Stimulated activated CD4-positive, alpha-beta T cell treated with anti-CD3 and anti-CD28 coated beads, Interleukin-1b, Interleukin-23, amount 100 ng/mL, for 48 hours (primary cell): ENCODE measurements at places on chromosomes 12 and 14.

DNA sequence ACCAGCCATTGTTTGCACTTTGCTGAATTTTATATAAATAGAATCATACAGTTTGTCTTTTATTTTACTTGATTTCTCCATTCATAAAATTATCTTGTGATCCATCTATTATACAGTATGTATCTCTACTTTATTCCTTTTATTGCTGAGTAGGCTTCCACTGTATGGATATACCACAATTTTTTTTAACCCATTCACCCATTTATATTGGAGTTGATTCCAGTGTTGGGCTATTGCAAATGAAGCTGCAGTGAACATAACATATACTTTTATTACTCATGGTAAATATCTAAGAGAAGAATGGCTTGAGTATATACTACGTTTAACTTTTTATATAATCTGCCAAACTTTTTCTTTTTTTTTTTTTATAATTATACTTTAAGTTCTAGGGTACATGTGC lies 463.6 kb downstream of the ETNK1 start:
- no peak for DNase-seq

DNA sequence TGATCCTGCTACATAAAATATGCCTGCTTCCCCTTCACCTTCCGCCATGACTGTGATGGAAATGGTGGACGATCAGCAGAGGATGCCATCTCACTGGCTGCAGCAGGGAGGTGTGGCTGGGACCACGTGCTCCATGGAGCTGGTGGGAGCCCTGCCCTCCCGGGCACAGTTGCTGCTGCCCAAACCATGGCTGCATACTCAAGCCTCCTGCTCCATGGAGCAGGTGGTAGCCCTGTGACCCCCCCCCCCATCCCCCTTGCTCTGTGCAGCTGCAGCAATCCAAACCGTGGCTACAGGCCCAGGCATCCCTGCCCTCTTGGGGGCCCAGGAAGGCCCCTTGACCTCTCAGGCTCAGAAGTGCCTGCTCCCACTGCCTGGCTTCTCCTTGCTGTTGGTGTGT lies 597.5 kb upstream of the LMO3 start:
- no peak for DNase-seq

- peak; percentile 22 for DNase-seq
These were observed 72.4 kb downstream of the IQSEC3 start for GRCh38 chr12:138898-139534.

DNA sequence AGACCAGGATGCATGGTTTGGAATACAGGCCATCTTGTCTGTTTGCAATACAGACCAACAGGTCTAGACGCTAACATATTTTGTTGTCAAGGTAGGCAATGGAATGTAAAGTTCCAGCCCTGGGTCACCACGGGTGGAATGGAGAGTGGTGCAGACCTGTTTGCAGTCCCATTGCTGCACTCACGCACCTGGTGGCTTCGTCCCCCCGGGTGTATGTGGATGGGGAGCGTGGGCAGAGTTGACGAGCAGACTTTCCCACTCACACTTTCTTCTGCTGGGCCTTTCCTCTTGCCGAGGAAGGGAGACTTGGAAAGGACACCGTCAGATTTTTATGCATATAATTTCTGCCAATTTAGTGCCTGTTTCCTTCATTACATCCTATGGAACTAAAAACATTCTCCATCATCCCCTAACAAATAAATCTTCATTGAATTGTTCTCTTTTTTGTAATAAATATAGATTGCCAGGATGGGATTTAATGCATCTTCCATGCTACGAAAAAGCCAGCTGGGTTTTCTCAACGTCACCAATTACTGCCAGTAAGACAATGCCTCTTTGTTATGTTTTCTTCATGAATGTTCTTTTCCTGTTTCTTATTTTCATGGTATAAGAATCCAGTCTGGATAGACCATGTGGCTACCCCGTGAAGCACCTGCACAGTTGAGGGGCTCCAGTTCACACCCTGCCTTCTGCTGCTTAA lies 15.2 kb downstream of the DCAF4 start:
- DNase-seq, result no peak

- peak; percentile 91 for DNase-seq
These were observed 21.2 kb upstream of the RNASE4 start for GRCh38 chr14:20662968-20663732.

DNA sequence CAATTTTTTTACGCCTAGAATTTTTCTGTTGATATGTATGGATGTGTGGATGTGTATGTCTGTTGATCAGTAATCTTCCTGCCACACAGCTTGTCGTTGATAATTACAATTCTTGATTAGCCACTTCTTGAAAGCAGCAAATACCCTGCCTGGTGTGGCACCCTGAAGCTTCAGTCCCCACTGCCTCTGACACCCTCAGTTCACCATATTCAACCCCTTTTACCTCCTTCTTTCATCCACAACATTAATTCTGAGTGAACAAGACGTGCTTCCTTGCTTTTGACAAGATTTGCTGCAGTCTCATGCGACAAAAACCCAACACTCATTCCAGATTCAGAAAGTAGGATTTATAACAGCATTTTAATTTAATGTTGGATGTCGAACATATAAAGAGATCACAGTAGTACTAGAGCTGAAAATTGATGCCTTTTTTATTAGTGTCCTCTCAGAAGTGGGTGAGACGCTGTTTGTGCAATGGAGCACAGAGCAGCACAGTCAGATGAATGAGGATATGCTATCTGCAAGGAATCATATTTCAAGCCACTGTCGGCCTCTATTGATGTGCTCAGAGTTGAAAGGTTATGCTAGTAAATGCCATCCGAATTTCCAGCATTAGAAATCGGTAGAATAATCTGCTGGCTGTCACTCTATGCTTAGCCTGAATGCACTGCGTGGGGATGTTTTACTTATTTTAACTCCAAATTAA lies 383.7 kb downstream of the EGLN3 start:
- DNase-seq, result no peak

GRCh38 chr12:111221062-111222026 lies 147.6 kb downstream of the PHETA1 start:
- DNase-seq, result no peak

DNA sequence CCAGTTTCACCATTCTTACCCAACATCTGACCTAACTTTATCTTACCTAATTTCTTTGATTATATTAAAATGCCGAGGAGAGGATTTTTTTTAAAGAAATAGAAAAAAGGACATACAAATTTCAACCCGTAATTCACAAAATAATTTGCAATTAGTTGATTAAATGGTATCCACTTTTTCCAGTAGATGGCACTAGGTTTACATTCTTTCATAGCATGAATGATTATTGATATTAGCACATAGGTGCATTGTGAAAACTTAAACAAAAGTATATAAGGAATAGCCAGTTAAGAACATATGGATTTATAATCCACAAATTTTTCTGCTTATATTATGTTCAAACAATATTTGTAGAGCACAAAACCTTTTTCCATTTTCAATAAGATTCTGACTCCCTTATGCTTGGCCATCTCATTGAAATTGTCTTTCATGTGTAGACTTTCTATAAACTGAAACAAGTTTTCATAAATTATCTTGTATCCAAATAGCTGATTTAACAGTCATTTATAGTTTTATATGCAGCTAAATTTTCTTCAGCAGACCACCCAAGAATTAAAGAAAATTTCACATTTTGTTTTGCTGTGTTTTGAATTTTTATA lies 35.3 kb downstream of the MSRB3 start:
- DNase-seq, result no peak

GRCh38 chr14:90049390-90049789 lies 12.4 kb upstream of the KCNK13 start:
- no peak for DNase-seq

DNA sequence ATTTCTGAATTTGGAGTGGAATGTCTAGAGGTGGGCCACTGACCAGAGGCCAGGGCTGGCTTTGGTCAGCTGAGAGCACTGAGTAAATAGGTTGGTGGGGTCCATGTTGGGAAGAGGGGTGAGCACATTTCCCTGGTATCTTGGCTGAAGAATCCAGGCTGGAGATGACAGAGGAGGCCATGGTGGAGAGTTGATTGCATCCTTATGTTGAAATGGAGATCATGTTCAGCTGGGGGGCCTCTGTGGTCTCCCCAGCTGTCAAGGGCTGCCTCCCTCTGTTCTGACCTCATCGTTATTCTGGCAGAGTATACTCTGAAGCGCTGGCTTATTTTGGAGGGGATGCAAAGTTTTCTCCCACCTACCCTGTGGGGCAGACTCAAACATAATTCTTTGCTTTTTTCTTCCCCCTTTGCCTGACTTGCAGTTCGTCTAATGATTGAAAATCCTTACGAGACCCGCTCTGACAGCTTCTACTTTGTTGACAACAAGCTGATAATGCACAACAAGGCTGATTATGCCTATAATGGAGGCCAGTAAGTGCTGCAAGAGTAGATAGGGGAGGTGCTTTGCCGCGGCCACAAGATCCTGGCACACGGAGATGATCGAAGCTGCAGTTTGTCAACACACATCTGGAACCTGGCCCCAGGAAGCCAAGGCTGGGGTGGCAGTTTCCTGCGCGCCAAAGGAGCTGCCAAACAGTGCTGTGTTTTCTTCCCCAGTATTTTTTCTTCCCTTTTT lies 6.0 kb upstream of the ACADS start:
- no peak for DNase-seq

DNA sequence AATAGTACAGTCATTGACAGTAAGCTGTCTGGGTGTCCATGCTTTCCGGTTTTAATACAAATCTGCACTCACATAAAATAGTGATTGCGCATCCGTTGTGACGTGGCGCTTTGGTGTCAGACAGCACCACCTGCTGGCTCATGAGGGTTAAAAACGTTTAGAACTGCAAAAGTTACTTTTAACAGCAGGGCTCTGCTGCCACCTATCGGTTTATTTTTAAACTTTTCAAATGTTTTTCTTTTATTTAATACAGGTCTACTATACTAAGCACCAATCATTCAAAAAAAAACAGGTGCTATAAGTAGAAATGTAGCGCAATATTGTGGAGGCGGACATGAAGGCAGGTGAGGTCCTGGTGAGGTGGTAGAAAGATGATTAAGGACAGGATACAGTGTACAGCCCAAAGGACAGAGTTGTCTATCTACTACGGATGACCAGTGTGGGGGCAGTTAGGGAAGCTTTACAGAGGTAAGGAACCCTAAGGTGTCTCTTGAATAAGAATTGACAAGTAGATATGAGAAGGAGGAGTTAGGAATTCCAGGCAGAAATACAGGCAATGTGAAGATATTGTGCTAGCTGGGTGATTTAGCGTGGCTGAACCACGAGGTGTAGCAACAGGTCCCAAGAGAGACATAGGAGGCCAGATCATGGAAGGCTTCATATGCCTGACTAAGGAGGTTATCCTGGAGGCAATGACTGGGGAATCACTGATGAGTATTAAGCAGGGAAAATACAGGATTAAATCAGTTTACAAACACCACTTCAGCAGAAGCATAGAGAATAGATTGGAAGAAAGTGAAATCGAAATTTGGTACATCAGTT lies 91.5 kb upstream of the PRB2 start:
- peak; percentile 80 for DNase-seq

- no peak for DNase-seq
These were observed 920.7 kb upstream of the FOXG1 start for GRCh38 chr14:27845902-27846301.

DNA sequence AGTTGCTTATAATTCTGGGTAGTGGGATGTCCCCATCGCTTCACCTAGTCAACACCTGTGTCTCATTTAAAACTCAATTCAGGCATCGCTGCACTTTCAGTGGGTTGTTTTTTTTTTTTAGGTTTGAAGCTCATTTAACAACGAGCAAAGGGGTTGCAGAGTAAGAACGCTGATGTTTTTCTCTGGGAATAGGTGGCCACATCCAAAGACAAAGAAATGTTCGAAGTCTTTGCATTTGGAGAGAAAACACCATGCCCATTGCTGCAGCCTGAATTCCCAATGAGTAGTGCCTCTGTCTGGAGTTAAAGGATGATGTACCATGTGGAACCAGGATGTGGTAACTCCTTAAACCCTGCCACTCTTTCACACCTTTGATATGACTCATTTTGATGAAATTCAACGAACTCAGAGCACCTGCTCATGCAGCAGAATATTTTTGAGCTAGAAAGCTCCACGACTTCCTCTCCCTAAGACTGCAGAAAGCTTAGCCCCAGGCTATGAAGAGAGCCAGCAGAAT lies 35.1 kb upstream of the BATF start:
- DNase-seq, result no peak

DNA sequence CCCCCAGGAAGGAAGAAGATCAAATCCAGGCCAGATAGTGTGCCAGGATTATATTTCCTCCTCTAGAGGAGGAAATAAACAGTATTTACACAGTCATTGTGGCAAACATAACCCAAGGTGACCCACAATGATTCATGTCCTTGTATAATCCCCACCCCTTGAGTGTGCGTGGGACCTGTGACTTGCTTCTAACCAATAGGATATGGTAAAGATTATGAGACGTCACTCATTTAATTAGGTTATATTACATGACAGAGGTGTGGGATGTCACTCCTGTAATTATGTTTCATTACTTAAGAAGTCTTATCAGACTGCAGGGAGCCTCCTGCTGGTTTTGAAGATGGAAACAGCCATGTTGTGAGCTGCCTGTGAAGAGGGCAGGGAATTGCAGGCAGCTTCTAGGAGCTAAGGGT lies 12.2 kb upstream of the CATSPERB start:
- peak; percentile 28 for DNase-seq

- DNase-seq, result no peak
These were observed 187.7 kb upstream of the TMTC1 start for GRCh38 chr12:29971446-29971845.

- no peak for DNase-seq
These were observed 456.2 kb downstream of the FOXG1 start for GRCh38 chr14:29222671-29223268.

DNA sequence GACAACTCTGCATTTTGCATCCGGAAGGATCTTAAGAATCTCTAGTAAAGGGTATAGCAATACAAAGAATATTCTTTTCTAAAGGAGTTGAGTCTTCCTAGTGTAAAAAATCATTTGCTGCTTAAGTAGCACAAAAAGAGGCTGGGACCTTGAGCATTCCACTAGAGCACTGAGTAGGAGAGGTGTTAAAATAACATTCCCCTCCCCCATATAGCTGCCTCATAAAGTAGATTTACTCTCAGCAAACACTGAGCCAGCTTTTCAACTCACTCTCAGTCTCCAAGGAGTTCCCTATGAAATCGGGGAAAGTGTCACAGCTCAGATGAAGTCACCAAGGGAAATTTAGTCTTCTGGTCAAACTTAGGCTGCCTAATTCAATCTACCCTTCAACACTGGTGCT lies 592.7 kb downstream of the ETNK1 start:
- no peak for DNase-seq

DNA sequence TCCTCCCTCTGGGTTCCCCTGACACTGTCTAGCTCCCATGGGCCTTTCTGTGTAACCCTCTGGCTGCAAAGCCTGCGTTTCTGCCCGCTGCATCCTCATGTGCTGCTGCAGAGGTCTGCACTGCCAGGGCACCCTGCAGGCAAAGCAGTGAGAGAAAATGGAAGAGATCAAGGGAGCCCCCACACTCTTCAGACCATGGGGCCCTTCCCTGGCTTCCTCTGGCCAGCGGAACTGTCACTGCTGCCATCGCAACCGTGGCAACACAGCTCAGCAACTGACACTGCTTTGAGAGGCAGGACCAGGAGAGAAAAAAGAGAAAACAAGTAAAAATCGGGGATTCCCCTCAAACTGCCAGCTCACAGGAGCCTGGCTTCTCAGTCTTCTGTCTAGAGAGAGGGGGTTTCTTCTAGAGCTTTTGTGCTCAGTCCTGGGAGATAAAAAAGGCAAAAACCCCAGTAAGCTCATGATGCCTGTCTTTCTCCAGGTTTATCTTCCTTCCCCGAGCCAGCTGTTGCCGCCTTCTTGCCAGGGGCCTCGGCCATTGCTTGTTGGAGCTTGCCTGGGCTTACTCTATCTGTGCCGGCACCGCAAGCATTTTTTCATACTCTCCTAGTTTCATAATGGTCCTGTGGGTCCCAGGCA lies 38.9 kb downstream of the C14orf132 start:
- no peak for DNase-seq
